ENCODE measurements at places on chromosomes 16 and 17.

GRCh38 chr16:87505834-87506233 is 13.0 kb upstream of the ZCCHC14 start:
- DNase-seq = no peak

GRCh38 chr16:13970708-13971422 is 50.9 kb downstream of the ERCC4 start:
- no peak for DNase-seq

- peak; percentile 27 for DNase-seq
Observed at GRCh38 chr17:50222922-50223321, 21.5 kb upstream of the COL1A1 start.

GRCh38 chr17:37399265-37399803 is 7.3 kb downstream of the ACACA start:
- DNase-seq = no peak

GRCh38 chr17:62713086-62713881 is 85.8 kb downstream of the MRC2 start:
- DNase-seq = no peak

GRCh38 chr17:62986549-62986948 is 20.5 kb downstream of the TANC2 start:
- no peak for DNase-seq

DNA sequence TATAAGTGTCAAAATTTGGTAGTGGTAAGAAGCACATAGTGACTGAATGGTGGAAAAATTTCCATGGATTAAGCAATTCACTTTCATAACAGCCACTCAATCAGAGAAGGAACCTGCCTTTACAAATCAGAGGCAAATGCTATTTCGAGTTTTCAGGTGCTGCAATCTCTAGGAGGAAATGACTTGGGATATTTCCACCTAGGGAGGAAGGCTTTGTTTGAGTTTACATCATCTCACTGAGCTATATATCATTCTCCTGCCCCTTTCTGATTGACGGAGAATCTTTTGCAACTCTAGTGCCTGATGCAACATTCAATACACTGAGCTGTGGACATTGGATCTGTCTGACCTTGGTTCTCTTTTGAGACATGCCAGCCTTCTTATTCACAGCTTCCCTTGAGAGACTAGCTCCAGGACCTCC is 26.3 kb downstream of the MARCHF10 start:
- DNase-seq = peak; percentile 57

GRCh38 chr17:306536-307294 is 45.9 kb downstream of the RPH3AL start:
- DNase-seq = no peak

- no peak for DNase-seq
Observed at GRCh38 chr17:1607971-1608320, 20.7 kb downstream of the SLC43A2 start.

DNA sequence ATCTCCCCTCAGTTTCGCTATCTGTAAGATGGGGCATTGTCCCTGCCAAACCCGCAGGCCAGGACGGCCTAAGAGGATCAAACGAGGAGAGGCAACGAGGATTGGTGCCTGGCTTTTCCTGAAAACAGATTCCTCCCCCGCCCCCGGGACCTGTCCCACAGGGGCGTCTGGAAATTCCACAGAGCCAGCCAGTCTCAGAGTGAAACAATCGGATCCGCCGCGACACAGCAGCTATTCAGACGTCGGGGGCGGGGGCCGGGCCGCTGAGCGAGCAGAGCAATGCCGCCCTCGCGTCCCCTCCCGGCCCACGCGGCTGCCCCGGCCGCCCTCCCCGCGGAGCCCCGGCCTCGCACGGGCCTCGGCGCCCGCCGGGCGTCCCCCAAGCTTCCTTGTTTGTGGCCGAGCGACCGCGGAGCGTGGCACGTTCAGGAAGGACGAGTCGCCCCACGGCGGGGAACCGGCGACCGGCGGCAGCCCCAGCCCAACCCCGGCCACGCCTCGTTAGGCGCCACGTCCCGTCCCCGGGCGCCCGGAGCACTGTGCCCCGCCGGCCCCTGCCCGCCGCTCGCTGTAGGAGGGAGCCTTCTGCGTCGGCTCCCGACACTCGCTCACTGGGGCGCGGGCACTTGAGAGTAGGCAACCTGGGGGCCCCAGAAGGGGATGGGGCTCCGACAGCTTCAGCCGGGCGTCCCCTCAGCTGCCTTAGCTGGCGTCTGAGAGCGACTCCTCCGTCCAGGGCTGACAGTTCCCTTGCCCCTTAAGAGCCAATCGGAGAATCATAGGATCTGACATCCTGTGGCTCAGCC is 29.6 kb upstream of the PHOSPHO1 start:
- peak; percentile 82 for DNase-seq

DNA sequence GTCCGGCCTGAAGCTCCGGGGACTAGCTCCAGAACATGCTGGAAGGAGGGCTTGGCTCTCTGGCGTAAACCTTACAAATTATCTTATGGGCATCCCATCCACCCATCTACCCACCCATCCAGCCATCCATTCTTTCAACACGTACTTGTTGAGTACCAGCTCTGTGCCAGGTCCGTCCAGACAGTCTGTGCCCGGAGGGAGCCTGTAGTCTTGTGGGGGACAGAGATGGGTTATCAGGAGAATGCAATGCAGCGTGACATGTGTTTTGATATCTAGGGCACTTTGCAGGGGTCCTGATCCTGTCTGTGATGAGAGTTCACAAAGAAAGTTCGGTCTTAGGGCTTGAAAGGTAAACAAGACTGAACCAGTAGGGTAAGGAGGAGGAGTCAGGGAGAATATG is 4.1 kb upstream of the SLC13A2 start:
- no peak for DNase-seq

DNA sequence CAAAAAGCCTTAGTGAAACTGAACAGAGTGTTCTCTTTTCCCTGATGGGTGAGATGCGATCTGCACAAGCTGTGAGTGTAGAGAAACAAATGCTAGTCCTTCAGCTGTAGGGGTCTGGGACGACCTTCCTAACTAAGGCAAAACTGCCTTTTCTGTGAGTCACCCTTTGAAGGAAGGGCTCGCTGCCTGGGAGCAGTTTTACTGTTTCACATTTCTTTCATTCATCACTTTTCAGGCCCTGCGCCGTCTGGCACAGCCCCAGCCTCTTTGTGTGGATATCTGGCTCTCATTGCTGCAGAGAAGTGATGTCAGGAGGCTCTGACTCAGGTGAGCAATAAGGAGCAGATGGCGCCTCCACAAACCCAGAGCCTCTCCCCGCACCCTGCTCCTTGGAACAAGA is 57.4 kb downstream of the HS3ST3A1 start:
- DNase-seq = peak; percentile 98
